ENCODE measurements at places on chromosomes 4 and X.
A peak's percentile ranks its signal among the peaks of the same experiment; 100 is the strongest.

- DNase-seq = no peak
Observed at GRCh38 chrX:5117816-5118215, 1110.9 kb downstream of the NLGN4X start.

DNA sequence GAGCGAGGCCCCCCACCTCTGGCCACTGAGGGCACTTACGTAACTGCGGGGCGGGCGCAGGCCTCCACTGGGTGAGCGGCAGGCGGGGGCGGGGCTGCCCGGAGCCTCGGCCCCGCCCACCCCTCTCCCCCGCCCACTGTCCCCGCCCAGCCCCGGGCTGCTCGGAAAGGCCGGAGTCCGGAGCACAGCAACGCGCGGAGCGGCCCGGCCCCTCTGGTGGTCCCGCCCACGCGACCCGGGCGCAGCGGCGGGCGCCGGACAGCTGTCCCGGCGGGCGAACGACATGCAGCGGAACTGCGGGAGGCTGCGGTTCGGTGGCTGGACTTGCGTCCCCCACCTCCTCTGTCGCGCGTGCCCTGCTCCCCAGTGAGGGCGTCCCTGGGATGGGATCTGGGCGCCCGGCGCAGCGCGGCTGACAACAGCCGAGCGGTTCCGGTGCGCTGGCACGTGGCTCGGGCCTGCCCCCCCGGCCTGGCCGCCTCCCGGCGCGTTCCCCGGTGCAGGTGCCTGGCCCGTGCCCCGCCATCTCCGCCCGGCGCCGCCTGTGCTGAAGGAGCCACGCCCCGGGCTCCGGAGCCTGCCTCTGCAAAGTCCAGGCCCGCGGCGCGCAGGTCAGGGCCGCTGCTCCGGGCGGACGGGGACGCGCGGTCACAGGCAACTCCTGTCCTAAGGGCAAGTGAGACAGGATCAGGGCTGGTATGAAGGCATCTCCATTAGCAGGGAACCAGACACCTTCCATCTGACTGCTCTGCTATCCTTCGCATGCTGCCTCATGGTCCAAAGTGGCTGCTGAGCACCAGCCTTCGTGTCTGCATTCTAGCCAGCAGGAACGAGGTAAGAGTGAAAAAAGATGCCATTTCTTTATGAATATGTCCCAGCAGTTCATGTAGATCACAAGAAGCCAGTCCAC, 21.8 kb upstream of the JAKMIP1 start:
- peak; percentile 80 for DNase-seq

GRCh38 chr4:56653461-56654237, 27.4 kb downstream of the HOPX start:
- no peak for DNase-seq

DNA sequence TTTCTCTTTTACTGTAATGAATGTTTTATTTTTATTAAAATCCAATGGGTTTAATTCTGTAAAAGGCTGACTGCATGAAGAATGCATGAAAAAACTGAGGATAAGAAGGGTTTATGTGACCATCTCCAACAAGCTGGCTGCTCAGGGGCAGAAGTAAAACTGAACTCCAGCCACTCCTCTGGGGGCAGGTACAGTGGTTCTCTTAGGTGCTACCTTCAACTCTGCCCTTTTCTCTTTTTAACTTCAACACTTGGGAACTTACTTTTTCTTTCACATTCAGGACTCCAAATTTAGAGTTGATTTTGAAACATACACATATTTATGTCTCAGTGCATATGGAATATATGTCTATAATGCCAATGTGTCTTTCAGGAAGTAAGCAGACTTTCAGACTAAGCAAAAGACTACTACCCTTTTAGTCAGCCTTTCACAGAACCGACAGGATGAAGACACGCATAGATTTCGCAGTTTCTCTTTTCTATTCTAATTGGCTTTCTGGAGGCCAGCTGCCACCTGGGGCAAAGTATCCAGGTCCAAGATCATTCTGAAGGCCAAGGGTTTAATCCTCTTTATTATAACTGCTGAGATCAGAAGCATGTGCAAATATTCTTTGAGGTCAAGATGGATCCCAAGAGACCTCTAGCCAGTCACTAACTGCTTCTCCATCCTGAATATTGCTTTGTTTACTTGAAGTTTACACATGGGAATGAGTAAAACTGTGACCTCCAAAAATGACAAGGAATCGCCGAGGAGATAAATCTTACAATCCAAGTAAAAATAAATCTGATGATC, 30.7 kb downstream of the HS3ST1 start:
- no peak for DNase-seq

DNA sequence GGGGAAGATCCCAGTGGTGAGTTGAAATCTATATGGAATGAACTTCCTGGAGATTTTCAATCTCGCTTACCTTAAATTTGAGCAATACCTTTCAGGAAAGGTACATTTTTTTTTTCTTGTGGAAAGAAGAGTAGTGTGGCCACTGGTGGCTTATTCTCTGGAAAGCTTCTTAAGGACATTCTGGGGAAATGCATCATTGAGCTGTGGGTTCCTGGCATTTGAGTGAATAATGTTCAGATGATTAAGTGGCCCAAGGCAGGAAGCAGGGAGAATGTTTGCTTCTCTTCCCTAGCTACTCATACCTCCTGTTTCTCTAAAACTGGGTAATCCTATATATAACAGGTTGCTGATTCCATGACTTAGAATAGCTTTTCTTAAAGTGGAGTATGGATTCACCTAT, 31.8 kb downstream of the STAG2 start:
- no peak for DNase-seq

- DNase-seq = no peak
Observed at GRCh38 chr4:26803211-26803861, 57.3 kb upstream of the STIM2 start.

- DNase-seq = no peak
Observed at GRCh38 chr4:101218346-101218745, 129.0 kb downstream of the PPP3CA start.

GRCh38 chrX:110315551-110315950, 2.3 kb downstream of the AMMECR1 start:
- DNase-seq = no peak

GRCh38 chr4:15550491-15550890, 80.8 kb downstream of the CC2D2A start:
- DNase-seq = no peak

- no peak for DNase-seq
Observed at GRCh38 chr4:181637186-181638105, 605.8 kb upstream of the TENM3 start.

DNA sequence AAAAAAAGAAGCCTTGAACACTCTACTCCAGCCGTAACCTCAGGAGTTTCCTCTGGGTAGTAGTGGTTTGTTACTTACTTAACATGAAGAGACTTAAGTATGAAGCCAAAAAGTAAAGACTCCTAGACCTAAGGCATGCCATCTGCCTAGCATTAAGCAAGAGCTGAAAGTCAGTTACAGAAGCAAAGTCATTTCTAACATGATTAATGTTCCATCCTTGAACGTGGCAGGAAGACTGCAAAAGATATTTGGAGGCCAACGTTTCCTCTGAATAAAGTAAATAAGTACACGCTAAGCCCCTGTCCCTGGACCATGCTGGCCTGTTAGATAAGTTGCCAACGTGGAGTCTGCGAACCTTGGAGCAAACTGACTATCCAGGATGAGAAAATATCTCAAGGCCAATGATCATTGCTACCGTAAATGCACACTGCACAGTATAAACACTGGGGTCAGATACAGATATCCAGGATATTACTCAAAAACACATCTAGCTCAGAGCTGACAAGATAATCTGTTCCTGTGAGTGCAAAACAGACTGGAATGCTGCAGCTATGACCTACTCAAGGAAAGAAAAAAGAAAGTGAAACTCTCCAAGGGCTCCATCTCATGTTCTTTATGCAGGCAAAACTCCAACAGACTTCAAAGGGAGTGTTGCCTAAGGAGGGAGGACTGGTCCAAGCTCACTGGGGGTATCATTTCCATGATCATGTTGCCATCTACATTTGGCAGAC, 255.8 kb downstream of the COL25A1 start:
- no peak for DNase-seq

DNA sequence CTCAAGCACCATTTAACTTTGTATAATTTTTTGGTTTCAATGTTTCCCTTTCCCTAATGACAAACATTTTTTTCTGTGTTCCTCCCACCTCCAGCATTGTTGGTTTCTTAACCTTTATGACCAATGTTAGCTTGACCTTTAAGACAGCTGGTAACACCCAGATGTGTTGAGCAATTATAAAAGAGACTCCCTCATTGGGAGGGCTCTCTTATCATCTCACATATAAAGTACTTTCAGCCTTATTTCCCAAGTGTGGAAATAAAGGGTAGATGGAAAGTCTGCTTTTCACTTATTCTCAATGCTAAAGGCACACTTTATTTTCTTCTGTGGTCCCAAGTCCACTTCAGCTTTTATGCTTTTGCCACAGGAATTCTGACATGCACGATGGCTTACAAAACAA, 1420.4 kb downstream of the RAPGEF2 start:
- DNase-seq = no peak

GRCh38 chr4:161728929-161729328, 434.9 kb downstream of the FSTL5 start:
- DNase-seq = no peak

DNA sequence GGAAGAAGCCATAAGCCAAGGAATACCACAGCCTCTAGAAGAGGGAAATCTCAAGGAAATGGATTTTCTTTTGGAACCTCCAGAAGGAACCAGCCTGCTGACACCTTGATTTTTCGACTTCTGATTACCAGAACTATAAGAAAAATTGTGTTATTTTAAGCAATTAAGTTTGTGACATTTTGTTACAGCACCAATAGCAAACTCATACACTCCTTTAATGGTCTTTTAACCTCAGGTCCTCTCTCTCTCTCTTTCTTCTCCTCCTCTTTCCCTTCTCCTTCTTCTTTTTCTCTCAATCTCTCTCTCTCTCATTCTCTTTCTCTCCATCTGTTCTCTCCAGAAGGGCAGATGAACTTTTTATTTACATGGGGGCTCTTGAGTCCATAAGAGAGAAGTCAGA, 26.3 kb downstream of the ARSD start:
- no peak for DNase-seq

- DNase-seq = no peak
Observed at GRCh38 chrX:70774223-70774622, 134.3 kb downstream of the TEX11 start.

- no peak for DNase-seq
Observed at GRCh38 chr4:151866592-151866918, 105.7 kb upstream of the GATB start.

- DNase-seq = no peak
Observed at GRCh38 chrX:7272346-7272745, 124.4 kb upstream of the PUDP start.

GRCh38 chr4:169098054-169098497, 88.0 kb upstream of the CBR4 start:
- no peak for DNase-seq

DNA sequence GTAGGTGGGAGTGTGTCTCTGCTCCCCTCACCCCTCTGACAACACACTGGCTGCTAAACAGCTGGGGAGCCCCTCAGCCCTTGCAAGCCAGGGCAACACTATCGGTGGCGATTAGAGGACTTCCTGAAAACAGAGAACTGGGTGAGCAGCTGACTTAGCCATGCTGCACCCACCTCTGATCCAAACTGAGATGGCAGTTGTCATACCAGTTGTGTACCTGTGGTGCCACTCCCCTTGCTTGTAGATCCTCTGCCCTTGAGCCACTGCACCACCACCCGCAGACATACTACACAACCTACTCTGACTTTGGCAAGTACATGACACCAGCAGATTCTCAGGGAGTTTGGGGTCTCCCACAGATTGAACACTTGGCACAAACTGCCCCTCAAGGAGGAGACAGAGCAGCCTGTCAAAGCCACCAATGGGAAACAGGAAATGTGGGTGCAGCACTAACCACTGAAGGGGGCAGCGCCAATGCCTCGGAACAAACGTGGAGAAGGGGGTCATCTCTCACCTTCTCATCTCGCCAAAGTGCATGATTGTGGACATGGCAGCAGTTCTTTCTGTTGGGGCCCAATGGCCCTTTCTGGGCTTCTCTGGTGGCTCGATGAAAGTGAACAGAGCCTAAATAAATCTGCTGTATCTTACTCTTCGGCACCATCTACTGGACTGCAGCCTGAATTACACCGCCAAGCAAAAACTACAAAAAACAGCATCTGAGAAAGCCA, 119.8 kb downstream of the NEK1 start:
- DNase-seq = peak; percentile 29

DNA sequence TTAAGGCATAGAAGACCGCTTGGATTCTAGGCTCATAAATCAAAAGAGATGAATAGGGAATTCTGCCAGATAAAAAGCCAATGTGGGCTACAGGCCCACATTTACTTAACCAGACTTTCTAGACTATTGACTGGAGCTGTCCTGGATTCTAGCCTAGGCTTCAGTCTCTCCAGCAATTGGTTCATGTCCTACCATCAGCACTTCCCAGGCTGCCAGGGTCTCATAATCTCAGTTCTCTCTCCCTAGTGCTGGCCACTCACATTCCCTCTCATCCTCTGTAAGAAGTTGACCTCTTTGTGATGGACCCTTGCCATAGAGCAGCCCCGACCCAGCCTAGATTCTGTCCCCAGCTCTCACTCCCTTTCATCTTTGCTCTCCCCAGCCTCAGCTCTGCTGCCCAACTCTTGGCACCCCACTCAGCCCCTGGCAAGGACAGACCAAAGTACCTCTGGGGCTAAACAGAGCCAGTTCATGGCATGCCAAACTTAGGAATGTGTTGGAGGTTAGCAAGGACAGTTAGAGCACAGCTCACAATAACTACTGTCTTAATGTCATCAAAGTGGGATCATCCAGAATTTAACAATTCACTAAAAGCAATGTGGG, 396.2 kb downstream of the INPP4B start:
- no peak for DNase-seq

- DNase-seq = no peak
Observed at GRCh38 chrX:70172964-70173363, 4.3 kb upstream of the DGAT2L6 start.

DNA sequence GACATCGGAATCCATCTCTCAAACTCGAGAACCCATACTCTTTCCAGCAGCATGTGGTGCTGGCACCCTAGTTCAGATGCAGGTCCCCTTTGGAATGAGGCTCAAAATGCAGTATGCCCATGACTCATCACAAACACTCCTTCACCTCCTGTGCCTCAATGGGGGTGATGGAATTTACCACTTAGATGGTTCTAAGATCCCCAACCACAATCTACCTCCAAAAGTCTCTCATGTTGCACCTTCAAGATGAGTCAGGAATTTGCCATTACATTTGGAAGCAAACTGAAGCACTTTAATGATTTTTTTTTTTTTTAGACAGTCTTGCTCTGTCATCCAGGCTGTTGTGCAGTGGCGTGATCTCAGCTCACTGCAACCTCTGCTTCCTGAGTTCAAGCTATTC, 8.5 kb upstream of the MID1 start:
- DNase-seq = no peak

GRCh38 chr4:112881842-112882241, 167.6 kb upstream of the ANK2 start:
- DNase-seq = peak; percentile 33

DNA sequence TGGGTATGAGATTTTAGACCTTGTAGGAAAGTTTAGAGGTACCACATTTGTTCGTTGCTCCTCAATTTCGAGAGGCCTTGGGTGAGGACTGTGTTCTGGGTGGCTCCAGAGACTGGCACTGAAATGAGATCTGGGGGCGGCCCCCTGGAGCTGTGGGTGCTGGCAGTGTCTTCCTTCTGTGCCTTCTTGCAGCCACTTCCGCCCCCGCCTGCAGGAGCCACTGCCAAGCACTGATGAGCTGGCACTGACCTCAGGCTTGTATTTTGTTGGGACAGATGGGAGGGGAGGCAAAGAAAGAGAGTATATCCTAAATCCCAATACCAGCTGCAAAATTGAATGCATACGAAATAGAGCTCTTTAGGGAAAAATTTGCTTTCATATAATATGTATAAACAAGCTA, 64.5 kb upstream of the CLDN34 start:
- peak; percentile 63 for DNase-seq

GRCh38 chr4:156889616-156890594, 81.7 kb downstream of the PDGFC start:
- peak; percentile 18 for DNase-seq

GRCh38 chr4:18127030-18127429, 105.5 kb upstream of the LCORL start:
- no peak for DNase-seq
